ENCODE measurements at places on chromosomes 6 and 20. TPM values are rescaled to one million over a fixed set of nuclear protein-coding genes. Genes with fewer than 3 reads are reported as not detected.

RAET1E gene
- not detected for total RNA-seq

TCP11 gene
- total RNA-seq = not detected

IRAK1BP1 gene
- 1.5 TPM for total RNA-seq

KIF16B gene
- total RNA-seq = 9.2 TPM

USP49 gene
- total RNA-seq = 6.4 TPM

PPARD gene
- 20.4 TPM for total RNA-seq

PTP4A1 gene
- total RNA-seq = 113 TPM

SYTL3 gene
- 89.0 TPM for total RNA-seq

ABCC10 gene
- total RNA-seq = 74.6 TPM

EBF4 gene
- 21.7 TPM for total RNA-seq

CAGE1 gene
- 0.70 TPM for total RNA-seq

SNX9 gene
- 9.7 TPM for total RNA-seq
